ENCODE measurements at places on chromosomes 13 and 19.

- DNase-seq: no peak
Observed at GRCh38 chr13:114144606-114145244, 12.3 kb upstream of the RASA3 start.

DNA sequence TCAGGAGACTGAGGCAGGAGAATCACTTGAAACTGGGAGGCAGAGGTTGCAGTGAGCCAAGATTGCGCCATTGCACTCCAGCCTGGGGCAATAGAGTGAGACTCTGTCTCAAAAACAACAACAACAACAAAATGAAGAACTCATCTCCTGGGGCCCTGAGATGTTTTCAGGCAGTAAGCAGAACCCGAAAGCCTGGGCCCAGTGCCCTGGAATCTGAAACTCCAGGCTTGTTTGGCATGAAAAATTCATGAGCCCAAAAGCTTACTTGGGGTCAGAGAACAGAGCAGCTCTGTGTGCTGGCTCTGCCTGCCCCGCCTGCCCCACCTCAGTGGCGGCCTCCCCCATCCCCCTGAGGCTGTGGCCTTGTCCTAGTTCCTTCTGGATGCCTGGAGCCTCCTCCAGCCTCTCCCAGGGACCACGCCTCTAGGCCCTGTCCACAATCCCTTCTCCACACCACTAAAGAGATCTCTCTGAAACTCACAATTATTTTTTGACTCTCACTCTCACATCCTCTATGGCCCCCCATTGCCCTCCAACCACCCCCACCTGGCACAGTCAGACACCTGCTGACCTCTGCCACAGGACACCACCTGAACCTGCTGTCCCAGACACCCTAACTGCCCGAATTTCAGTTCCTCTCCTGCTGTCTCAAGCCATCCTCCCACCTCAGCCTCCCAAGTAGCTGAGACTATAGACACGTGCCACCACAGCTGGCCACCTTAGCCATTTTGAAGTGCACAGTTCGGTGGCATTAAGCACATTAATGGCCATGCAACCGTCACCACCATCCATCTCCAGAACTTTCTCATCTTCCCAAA is 6.9 kb upstream of the AP1M2 start:
- no peak for DNase-seq

DNA sequence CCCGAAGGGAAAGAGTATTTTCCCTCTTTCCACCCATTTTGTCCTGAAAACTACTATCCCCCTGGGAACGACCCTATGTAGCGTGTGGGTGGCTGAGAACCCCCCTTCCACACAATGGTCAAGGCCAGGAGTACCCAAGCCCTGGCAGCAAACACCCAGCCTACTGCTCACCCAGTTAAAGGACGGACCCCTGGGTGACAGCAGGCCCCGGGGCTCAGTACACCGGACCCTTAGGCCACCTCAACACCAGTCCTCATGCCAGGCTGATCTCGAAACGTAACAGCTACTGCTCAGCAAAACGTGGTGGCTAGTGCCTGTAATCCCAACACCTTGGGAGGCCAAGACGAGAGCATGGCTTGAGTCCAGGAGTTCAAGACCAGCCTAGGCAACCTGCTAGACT is 1.4 kb downstream of the ANKRD27 start:
- DNase-seq: no peak

GRCh38 chr13:19171563-19171962 is 10.1 kb downstream of the TUBA3C start:
- no peak for DNase-seq

DNA sequence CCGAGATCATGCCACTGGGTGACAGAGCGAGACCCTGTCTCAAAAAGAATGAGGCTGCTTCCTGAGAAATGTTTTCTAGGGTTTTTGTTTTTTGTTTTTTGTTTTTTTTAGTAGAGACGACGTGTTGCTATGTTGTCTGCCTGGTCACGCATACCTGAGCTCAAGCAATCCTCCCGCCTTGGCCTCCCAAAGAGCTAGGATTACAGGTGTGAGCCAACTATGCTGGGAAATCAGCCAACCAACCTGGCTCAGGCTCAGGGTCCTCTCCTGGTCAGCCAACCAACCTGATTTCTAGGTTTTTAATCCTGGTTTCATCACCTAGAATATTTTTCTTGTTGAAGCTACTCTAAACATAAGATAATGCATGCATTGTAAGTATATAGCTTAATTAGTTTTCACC is 7.8 kb downstream of the DHX34 start:
- DNase-seq: no peak

Measured in activated T-cell treated with anti-CD3 and anti-CD28 coated beads for 1 hour (primary cell).